Liver (tissue), 10 donors: ENCODE measurements at places on chromosomes 5 and 9.

DNA sequence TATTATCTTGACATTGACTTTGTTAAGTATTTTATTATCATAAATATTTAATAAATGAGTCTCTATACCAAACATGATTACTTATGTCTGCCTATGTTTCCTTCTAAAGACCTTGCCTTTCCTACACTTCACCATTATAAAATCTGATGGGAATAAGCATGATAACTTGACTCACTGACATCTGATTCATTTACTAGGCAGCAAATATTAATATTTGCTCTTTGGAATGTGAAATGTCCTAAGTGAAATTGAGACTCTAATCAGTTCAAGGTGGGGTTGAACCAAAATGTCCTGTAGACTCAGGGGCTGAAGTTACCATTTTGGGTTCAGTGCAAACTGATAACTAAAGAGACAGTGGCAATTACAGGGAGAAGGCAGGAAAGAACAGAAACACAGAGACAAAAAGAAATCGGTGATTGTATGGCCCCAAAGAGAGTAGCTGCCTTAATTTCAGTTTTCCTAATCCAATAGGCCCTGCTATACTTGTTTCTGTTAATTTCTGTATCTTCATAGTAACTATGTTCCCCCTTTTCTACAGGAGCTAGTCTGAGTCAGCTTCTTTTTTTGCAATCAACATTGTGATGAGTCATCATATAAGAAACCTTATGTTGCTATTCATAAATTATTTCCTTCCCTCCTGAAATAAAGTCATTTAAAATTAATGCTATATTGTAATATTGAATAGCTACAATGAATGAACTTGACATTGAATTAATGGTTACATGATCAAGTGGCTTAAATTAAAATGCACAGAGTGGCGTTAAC lies 296.8 kb downstream of the PDE4D start:
- no peak for DNase-seq

DNA sequence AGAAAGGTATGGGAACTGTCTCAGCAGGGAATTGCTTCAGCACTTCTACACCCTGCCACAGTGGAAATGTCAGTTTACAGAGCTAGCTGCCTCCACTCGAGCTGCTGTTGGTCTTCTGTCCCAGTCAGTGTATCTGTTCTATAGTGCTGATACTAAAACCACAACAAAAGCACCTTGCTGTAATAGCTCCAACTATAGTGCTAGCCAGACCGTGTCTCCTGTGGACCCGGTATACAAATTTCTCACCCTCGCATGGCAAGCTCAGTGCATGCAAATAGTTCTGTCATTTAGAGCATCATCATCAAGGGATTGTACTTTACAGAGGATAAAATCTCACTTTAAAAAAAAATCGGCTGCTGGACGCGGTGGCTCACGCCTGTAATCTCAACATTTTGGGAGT lies 51.5 kb upstream of the IQGAP2 start:
- no peak for DNase-seq

- no peak for DNase-seq
Measured at GRCh38 chr5:105953616-105954015, 1717.1 kb downstream of the EFNA5 start.

DNA sequence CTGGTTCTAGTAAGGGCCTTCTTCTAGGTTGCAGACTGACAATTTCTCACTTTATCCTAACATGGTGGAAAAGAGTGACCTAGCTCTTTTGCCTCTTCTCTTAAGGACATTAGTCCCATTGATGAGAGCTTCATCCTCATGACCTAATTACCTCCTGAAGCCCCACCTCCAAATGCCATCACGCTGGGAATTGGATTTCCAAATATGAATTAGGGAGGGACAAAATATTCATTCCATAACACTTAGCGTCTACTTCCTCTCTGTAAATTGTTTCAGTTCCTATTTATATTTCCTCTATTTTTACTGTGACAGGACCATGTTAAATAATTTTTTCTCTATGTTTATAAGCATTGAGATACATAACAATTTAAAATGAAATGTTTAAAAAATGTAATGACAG lies 408.8 kb downstream of the CDH10 start:
- no peak for DNase-seq

GRCh38 chr5:135535820-135536801 lies at the start of gene NEUROG1:
NEUROG1 (minus strand) TSS chr5:135535964; CDS start chr5:135535690, 274 bp downstream.
- DNase-seq = no peak

DNA sequence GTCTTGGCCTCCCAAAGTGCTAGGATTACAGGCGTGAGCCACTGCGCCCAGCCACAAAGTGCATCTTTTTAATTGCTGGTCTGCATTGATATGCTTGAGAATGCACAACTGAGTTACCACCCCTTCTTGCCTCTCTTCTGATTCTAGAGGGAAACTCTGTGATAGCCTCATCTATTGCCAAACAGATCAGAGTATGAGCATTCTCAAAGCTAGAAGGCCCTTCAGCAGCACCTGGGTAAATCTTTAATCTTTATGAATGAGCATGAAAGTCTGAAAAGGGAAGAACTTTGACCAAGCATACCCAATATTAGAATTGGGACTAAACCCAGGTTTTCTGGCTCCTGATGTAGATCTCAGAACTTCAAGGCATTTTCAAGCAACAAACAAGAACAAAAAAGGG lies 298.3 kb upstream of the TNC start:
- DNase-seq = no peak

GRCh38 chr5:150575745-150576448 lies 64.6 kb upstream of the SYNPO start:
- no peak for DNase-seq

- no peak for DNase-seq
Measured at GRCh38 chr5:28707706-28708105, 1669.3 kb upstream of the CDH9 start.

GRCh38 chr5:143121135-143121475 lies 282.4 kb downstream of the NR3C1 start:
- no peak for DNase-seq

- DNase-seq = no peak
Measured at GRCh38 chr9:105698348-105698870, 4.1 kb downstream of the TMEM38B start.
